ENCODE measurements at places on chromosomes 5 and 9. TPM values are rescaled to one million over a fixed set of nuclear protein-coding genes. Genes with fewer than 3 reads are reported as not detected.
A peak's percentile ranks its signal among the peaks of the same experiment; 100 is the strongest.

SHISAL2B gene
- total RNA-seq, result 8.6 TPM

C9orf50 gene
- total RNA-seq, result not detected

GRCh38 chr9:88742905-88743304 lies 207.9 kb downstream of the NXNL2 start:
- H3K27me3 ChIP-seq, result no peaks in the 10 kb centered on the region
- DNase-seq, result no peak
- peaks cover 7% of the 10 kb centered on the region for H3K4me1 ChIP-seq
- no peak overlapping the region for H3K27ac ChIP-seq
- H3K4me3 ChIP-seq, result no peak overlapping the region

GRCh38 chr5:90113108-90113507 lies 296.4 kb downstream of the CETN3 start:
- no peaks in the 10 kb centered on the region for H3K36me3 ChIP-seq
- no peak overlapping the region for H3K4me3 ChIP-seq
- no peaks in the 10 kb centered on the region for H3K4me1 ChIP-seq
- DNase-seq, result no peak

- no peaks in the 10 kb centered on the region for H3K36me3 ChIP-seq
- DNase-seq, result no peak
- no peak overlapping the region for H3K4me3 ChIP-seq
- no peak overlapping the region for H3K27ac ChIP-seq
- H3K27me3 ChIP-seq, result no peaks in the 10 kb centered on the region
Observed at GRCh38 chr5:107461770-107462169, 209.0 kb downstream of the EFNA5 start.

DNA sequence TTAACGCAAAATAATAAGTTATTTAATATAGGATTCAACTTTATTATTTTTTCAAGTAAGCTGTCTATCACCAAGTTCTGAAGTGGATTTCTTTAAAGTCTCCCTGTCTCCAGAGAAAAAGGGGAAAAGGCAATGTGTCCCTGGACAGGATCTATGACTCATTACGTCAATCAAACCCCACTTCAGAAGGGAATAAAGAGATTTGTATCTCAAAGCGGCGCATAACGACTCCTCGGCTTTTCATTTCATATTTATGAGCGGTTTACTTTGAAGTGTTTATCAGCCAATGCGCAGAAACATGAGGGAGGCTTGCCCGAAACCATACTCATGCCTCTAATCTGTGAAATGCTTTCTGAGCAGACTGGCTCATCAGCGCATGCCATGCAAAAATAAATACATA lies 938.6 kb upstream of the WWC1 start:
- H3K4me3 ChIP-seq, result no peak overlapping the region
- H3K4me1 ChIP-seq, result no peaks in the 10 kb centered on the region
- DNase-seq, result no peak
- H3K36me3 ChIP-seq, result no peaks in the 10 kb centered on the region

- no peaks in the 10 kb centered on the region for H3K36me3 ChIP-seq
- H3K4me3 ChIP-seq, result no peak overlapping the region
- H3K27me3 ChIP-seq, result no peaks in the 10 kb centered on the region
- H3K27ac ChIP-seq, result no peak overlapping the region
- H3K4me1 ChIP-seq, result no peaks in the 10 kb centered on the region
Observed at GRCh38 chr5:68754536-68754935, 339.3 kb upstream of the SLC30A5 start.

- no peak overlapping the region for H3K27ac ChIP-seq
- H3K27me3 ChIP-seq, result no peaks in the 10 kb centered on the region
- no peak overlapping the region for H3K4me3 ChIP-seq
Observed at GRCh38 chr5:37575541-37576489, 196.7 kb downstream of the WDR70 start.

DNA sequence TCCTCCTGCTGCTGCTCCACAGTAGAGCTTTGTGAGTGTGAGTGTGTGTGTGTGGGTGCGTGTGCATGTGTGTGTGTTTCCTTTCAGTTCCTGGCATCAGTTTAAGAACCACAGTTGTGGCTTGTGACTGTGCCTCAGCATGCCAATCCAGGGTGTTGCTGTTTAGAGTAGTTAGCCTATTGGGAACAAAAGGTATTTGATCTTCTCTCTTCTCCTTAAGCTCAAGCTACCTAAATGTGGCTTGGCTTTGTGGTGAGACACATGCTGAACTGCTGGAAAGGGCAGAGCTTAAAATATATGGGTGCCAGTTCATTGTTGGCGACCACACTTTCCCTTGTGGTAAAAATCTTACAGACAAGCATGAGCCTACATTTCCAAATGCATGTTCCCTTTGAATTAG lies 116.6 kb upstream of the BNC2 start:
- no peaks in the 10 kb centered on the region for H3K4me1 ChIP-seq
- H3K27ac ChIP-seq, result no peak overlapping the region
- no peak overlapping the region for H3K4me3 ChIP-seq
- DNase-seq, result no peak
- no peaks in the 10 kb centered on the region for H3K36me3 ChIP-seq

CYFIP2 gene
- total RNA-seq, result 80.6 TPM

DNA sequence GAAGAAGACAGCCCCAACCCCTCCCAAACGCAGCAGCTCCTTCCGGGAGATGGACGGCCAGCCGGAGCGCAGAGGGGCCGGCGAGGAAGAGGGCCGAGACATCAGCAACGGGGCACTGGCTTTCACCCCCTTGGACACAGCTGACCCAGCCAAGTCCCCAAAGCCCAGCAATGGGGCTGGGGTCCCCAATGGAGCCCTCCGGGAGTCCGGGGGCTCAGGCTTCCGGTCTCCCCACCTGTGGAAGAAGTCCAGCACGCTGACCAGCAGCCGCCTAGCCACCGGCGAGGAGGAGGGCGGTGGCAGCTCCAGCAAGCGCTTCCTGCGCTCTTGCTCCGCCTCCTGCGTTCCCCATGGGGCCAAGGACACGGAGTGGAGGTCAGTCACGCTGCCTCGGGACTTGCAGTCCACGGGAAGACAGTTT lies 12.5 kb downstream of the QRFP start:
- H3K27me3 ChIP-seq, result no peaks in the 10 kb centered on the region
- H3K4me1 ChIP-seq, result no peaks in the 10 kb centered on the region
- H3K27ac ChIP-seq, result no peak overlapping the region

DNA sequence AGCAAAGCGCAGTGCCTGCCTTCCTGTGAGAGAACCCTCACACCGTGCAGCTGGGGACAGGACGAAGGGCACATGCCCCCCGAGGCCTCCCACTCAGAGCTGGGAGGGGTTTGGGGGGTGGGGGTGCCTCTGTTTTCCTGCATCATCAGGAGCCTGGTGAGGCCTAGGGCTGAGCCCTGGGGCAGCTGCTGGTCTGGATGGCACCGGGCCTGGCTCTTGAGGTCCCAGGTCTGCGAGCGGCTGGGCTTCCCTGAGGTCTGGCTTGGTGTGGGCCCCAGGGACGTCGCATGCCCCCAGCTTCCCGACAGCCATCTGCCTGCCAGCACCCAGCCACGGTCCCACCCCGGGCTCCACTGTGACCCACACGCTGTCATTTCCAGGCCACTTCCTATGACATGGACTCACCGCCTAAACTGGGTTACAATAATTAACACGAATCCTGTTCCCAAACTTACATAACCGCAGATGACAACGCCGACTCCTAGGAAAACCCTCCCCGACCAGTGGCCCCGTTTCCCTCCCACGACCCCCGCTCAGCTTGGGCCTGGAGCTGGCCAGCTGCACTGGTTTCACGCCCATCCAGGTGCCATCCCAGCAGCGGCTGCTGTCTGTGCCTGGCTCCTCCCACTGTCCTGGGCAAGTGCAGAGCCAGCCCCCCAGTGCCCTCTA lies 8.7 kb downstream of the NACC2 start:
- H3K36me3 ChIP-seq, result no peaks in the 10 kb centered on the region
- H3K4me1 ChIP-seq, result peaks cover 14% of the 10 kb centered on the region
- no peaks in the 10 kb centered on the region for H3K27me3 ChIP-seq
- no peak overlapping the region for H3K27ac ChIP-seq
- no peak for DNase-seq

DNA sequence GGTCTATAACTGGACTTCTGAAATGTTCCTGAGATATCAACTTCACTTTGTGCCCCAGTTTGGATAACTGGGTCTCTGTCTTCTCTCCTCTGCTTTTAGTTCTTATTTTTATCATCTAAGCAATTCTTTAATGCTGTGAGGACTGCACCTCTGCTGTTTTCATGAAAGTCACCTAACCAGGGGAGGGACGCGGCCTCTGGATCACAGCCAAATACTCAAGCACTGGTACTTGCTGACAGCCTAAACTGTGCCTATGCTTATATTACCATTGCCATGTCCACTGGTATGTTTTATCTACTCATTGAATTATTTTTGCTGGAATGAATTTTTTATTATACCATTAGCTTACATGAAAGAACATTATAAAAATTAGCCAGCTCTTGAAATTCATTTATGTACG lies 674.0 kb downstream of the DMRTA1 start:
- no peaks in the 10 kb centered on the region for H3K4me1 ChIP-seq
- no peaks in the 10 kb centered on the region for H3K36me3 ChIP-seq
- H3K27me3 ChIP-seq, result no peaks in the 10 kb centered on the region
- no peak overlapping the region for H3K4me3 ChIP-seq
- H3K27ac ChIP-seq, result no peak overlapping the region

- H3K27ac ChIP-seq, result no peak overlapping the region
- H3K4me3 ChIP-seq, result no peak overlapping the region
- no peaks in the 10 kb centered on the region for H3K36me3 ChIP-seq
- no peak for DNase-seq
Observed at GRCh38 chr9:79378107-79378506, 193.7 kb upstream of the TLE4 start.

DNA sequence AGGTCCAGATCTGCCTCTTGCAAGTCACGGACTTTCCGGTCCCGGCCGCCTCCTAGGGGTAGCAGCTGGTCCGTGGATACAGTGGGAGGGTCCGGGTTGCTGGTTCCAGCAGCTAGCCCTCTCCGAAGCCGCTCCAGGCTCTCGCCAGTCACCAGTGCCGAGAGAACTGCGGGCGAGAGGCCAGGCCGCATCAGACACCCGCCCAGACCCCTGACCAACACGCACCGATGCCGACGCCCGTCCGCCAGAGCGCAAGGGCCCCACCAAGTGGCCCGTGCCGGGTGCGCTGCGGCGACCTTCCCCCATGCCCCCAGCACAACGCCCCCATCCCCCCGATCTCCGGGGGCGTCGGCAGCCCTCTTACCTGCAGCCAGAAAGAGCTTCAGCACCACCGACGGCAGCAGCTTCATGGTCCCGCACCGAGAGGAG lies 470 bp downstream of the HBEGF start:
- H3K27ac ChIP-seq, result no peak overlapping the region
- peaks cover 4% of the 10 kb centered on the region for H3K27me3 ChIP-seq
- peaks cover 8% of the 10 kb centered on the region for H3K4me1 ChIP-seq
- H3K4me3 ChIP-seq, result peak overlapping the region; percentile 76
- H3K36me3 ChIP-seq, result no peaks in the 10 kb centered on the region

DNA sequence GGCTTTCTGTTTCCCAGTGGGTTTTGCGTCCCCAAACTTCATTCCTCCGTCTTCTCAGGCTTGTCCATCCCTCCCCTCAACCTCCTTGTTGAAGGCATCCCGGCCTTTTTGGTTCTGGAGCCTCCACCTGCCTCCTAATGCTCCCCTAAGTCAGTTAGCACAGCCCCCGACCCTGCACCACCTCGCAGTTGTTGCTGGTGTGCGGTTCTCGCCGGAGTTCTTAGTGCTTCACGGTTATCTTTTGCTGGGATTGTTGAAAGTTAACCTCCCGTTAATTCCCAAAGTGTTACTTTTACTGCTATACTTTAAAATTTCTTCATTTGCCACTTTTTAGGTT lies 447 bp downstream of the UBLCP1 start:
- no peak overlapping the region for H3K27ac ChIP-seq
- no peaks in the 10 kb centered on the region for H3K4me1 ChIP-seq
- H3K27me3 ChIP-seq, result no peaks in the 10 kb centered on the region
- H3K36me3 ChIP-seq, result no peaks in the 10 kb centered on the region
- H3K4me3 ChIP-seq, result peak overlapping the region; percentile 88
- DNase-seq, result no peak

- no peak overlapping the region for H3K4me3 ChIP-seq
- H3K36me3 ChIP-seq, result no peaks in the 10 kb centered on the region
- no peaks in the 10 kb centered on the region for H3K27me3 ChIP-seq
- peaks cover 3% of the 10 kb centered on the region for H3K4me1 ChIP-seq
Observed at GRCh38 chr5:172093559-172093958, 87.1 kb upstream of the FBXW11 start.

DNA sequence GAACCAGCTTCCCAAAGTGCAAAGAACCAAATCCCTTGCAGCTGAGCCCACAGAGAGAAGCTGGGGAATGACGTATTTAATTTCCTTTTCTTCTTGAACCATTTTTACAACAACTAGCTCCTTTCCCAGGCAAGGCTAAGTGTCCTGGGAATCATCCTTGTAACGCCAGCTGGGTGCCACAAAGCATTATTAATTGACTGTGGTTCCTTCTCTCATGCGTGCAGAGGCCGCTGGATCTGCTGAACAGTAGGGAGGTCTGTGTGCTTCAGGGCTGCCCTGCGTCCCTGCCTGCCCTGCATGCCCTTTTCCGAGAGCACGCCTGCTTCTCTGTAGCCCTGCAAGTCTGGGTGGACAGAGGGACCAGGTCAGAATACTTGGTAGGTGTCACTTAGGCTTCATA lies 124.1 kb upstream of the OTULINL start:
- H3K4me1 ChIP-seq, result peaks cover under 1% of the 10 kb centered on the region
- H3K36me3 ChIP-seq, result peaks cover 9% of the 10 kb centered on the region
- H3K27me3 ChIP-seq, result no peaks in the 10 kb centered on the region
- no peak overlapping the region for H3K4me3 ChIP-seq
- no peak for DNase-seq

- DNase-seq, result no peak
- H3K27ac ChIP-seq, result no peak overlapping the region
- H3K4me1 ChIP-seq, result no peaks in the 10 kb centered on the region
- H3K4me3 ChIP-seq, result no peak overlapping the region
- H3K27me3 ChIP-seq, result no peaks in the 10 kb centered on the region
Observed at GRCh38 chr5:154147666-154148065, 42.9 kb upstream of the GALNT10 start.

GRCh38 chr5:55934115-55934613 lies 60.6 kb downstream of the IL6ST start:
- no peaks in the 10 kb centered on the region for H3K27me3 ChIP-seq
- H3K4me1 ChIP-seq, result no peaks in the 10 kb centered on the region
- DNase-seq, result no peak

ANKRD33B gene
- 20.5 TPM for total RNA-seq

HRCT1 gene
- not detected for total RNA-seq

GRCh38 chr9:87322840-87323635 lies 174.6 kb upstream of the DAPK1 start:
- no peak overlapping the region for H3K4me3 ChIP-seq
- H3K27me3 ChIP-seq, result no peaks in the 10 kb centered on the region

- no peaks in the 10 kb centered on the region for H3K27me3 ChIP-seq
- H3K4me1 ChIP-seq, result no peaks in the 10 kb centered on the region
- no peak for DNase-seq
- no peaks in the 10 kb centered on the region for H3K36me3 ChIP-seq
Observed at GRCh38 chr5:131068893-131069643, 96.0 kb downstream of the HINT1 start.

- no peaks in the 10 kb centered on the region for H3K36me3 ChIP-seq
- H3K4me1 ChIP-seq, result no peaks in the 10 kb centered on the region
- no peaks in the 10 kb centered on the region for H3K27me3 ChIP-seq
- no peak overlapping the region for H3K4me3 ChIP-seq
Observed at GRCh38 chr5:108233617-108234155, 148.2 kb downstream of the FBXL17 start.

EEIG1 gene
- 51.3 TPM for total RNA-seq

SAXO1 gene
- total RNA-seq, result not detected
